ENCODE measurements at places on chromosomes 7 and 10.

DNA sequence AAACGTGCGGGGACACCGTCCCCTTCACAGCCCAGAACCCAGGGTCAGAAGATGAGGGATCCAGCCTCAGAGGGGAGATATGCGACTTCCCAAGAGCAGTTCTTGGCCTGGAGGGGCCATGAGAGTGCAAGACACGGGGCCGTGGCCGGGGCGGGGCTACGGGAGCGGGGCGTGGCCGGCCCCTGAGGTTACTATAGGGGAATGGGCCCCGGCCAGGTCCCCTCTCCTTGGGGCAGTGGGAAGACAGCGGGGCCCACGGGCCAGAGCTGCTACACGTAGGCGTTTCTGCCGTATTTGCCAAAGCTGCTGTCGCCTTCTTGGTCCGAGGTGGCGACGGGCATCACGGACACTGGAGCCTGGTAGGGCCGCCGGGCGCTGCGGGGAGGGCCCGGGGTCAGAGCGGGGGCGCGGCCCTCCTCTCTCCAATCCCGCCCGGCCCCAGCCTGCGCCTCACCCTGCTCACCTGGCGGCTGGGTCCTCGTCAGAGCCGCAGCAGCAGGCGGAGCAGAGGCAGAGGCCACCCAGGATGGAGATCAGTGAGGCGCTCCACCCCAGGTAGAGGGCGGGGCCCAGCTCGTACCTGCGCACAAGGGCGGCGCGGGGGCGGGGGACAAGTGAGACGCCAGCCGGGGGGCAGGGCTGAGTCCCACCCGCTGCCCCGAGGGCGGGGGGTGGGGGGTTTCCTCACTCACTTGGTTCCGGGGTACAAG lies 5.3 kb downstream of the CLDN15 start:
- peak; percentile 87 for DNase-seq

- DNase-seq, result no peak
These were observed 10.5 kb upstream of the GUSB start for GRCh38 chr7:65992526-65992925.

DNA sequence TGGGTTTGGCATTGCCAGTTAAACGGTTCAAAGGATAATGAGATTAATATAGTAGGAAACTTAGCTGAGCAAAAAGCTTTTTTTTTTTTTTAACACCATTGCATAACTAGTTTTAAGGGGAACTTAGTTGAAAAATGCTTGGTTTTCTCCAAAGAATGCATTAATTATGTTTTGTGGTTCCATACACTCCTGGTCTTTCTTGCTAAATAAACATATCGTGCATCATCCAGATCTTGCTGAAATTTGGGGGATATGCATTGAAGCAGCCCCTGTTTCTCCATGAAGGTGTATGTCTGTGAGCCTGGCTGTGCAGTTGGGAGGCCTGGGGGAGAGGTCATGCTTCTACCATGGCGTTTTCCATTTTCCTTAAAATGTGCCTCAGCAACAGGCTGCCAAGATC lies 558.2 kb upstream of the GALNT17 start:
- DNase-seq, result no peak

DNA sequence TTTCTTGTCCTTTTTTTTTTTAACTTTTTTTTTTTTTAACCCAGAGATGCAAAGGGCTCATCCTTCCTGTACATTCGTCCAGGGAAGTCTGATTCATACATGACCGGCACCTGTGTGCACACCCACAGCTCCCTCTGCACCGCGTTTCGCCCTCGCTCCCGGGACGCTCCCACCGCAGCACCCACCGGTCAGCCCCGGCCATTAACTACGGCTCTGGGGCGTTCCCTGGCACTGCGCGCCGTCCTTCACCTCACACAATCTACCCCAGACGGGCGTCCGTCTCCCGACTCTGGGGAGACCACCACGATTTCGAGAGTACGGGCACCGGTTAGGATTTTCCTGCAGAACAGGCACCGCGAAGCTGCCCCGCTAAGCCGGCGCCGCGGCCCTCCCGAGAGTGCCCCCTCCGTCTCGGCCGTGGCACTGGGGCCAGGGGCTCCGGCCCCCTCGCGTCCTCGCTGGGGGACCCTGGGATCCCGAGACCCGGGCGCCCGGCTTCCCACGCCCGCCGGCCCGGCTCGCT lies 452 bp downstream of the ATE1 start:
- peak; percentile 84 for DNase-seq

DNA sequence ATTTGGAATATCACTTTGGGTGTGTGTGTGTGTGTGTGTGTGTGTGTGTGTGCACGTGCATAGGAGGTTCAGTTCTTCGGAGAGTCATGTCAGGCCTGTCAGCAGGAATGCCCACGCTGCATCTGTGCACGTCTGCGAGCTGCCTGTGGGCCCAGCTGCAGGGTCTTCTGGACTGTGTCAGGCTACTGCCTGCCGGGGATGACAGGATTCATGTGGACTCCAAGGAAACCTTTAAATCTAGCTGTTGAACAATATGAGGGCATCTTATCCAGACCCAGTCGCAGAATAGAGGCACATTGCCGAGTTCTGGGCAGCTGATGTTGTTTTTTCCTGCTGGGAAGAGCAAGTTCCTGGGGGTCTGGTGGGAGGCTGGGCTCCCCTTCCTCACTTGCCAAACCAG lies 19.0 kb downstream of the AQP1 start:
- DNase-seq, result peak; percentile 35

- DNase-seq, result no peak
These were observed 42.6 kb downstream of the ZNF503 start for GRCh38 chr10:75358835-75359421.

DNA sequence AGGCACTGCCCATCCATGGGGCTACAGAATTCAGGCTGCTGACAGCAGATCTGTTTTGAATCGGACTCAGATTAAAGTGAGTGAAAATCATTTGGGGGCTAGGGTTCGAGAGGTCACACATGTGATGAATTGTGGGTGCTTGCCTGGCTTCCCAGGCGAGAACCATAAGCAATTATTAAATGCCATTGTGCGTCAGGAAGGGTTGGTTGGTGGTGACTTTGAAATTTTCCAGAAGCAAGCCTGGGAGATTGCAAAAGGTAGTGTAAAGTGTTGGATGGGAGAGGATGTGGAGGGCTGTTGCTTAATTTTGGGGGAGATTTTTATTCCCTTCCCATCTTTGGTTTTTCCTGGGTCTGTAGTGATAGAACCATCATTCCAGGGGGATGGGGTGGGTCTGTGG lies 34.6 kb downstream of the LRMDA start:
- no peak for DNase-seq

DNA sequence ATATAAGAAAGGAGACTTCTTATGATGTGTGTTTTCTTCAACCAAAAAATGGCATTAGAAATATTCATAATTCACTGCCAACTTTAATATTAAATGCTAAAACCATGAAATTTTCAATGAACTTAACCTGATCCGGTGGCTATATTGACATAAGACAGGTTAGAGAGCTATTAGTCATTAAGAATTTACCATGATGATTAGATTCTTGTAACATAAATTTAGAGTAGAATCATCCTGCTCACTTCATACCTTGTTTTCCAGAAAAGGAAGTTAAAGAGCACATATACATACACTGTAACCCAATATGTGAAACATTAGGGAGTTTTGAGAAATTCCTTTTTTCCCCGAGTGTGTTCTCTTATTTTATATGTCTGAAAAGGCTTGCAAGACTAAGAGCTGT lies 430.3 kb upstream of the SEMA3A start:
- no peak for DNase-seq

GRCh38 chr7:37832194-37832593 lies 16.2 kb upstream of the NME8 start:
- DNase-seq, result no peak

DNA sequence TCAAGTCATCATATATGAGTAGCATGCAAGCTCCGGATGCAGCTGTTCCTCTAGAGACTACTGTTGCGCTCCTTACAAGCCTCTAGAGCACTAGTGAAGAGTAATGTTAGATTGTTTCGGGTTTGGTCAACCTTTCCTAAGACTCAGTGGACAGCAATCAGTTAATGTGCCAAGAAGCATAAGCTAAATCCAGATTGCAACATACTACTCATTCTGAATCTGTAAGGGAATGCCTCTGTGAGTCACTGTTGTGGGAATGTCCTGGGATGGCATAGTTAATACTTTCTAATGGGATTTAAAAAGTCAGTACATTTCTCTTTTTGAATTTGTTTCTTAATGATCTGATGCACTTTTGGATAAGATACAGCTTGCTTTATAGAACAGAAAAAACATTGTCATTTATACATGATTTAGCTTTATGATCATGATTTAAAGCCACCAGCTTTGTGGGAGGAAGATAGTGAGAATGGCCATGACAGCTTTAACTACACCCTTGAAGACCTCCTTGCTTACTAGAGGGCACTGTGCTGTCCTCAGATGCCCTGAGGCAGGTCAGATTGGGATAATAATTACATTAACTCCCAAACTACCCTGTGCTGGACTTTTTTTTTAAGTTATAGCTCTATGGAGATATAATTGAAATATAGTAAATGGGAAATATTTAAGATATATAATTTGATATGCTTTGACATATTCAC lies 138.4 kb downstream of the SDK1 start:
- DNase-seq, result no peak

DNA sequence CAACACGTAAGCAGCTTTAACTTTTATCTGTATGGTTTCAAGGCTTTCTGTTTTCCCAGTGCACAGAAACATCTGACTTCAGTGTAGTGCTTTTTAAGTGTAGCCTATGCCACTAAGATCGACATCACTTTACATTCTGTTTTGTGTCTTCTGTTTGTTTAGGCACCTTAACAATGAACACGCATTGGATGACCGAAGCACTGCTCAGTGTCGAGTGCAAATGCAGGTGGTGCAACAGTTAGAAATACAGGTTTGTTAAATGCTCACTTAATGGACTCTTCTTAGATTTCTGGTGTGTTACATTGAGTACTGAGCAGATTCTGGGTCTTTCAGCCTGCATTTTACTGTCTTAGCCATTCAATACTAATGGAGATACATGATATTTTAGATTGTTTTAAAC lies 237.4 kb downstream of the FOXP2 start:
- no peak for DNase-seq

GRCh38 chr10:126663328-126663727 lies 7.2 kb downstream of the C10orf90 start:
- no peak for DNase-seq

DNA sequence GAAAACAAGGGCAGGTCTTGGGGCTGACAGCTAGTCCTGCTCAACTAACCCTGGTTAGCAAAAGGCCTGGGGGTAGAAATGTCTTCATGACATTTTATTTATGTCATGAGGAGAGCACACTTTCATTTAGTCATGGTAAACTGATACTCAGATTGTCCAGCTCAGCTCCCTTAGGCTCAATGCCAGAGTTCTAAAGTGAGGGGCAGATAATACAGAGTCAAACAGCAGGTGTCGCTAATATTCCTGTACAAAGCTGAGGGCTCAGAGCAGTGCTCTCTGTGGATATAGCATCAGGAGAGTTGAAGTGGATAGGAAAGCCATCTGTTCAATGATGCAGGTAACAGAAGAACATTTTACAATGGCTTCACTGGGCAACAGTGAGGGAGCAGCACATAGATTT lies 26.8 kb upstream of the CALCR start:
- no peak for DNase-seq

GRCh38 chr7:28509251-28510025 lies 97.1 kb downstream of the CREB5 start:
- no peak for DNase-seq

GRCh38 chr10:48399056-48399541 lies 92.6 kb downstream of the MAPK8 start:
- peak; percentile 78 for DNase-seq

GRCh38 chr7:80536426-80536825 lies 24.6 kb upstream of the GNAT3 start:
- no peak for DNase-seq

DNA sequence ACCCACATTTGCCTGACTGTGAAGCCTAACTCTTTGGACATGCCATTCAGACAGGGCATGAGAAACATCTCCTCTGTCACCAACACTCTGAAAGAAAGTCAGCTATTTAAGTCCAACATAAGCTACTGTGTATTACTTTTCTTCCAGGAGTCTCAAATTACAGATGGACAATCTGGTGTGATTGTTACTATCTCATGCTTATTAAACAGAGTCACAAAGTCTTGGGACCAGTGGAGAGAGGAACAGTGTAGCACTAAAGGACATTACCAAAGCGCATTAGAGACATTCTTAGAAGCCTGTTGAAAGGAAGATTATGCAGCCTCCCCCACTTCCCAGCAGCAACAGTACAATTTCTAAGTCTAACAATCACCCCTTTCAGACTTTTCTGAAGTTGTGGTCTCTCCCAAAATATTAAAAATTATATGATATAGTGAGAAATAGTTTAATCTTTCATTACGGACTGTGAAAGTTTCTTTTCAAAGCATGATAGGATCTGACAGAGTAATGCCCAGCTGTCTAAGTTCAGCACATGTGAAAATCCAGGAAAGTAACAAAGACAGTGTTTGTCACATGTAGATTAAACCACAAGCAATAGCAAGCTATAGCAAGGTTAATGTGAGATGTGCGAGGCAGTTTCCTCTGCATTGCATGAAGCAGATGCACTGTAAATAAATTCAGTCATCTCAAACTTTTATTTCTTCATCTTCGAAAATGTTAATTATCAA lies 280.9 kb upstream of the FZD8 start:
- no peak for DNase-seq

- no peak for DNase-seq
These were observed 253.1 kb upstream of the SHH start for GRCh38 chr7:156065400-156065799.

GRCh38 chr7:107045980-107046379 lies 1.5 kb downstream of the PRKAR2B start:
- DNase-seq, result no peak

DNA sequence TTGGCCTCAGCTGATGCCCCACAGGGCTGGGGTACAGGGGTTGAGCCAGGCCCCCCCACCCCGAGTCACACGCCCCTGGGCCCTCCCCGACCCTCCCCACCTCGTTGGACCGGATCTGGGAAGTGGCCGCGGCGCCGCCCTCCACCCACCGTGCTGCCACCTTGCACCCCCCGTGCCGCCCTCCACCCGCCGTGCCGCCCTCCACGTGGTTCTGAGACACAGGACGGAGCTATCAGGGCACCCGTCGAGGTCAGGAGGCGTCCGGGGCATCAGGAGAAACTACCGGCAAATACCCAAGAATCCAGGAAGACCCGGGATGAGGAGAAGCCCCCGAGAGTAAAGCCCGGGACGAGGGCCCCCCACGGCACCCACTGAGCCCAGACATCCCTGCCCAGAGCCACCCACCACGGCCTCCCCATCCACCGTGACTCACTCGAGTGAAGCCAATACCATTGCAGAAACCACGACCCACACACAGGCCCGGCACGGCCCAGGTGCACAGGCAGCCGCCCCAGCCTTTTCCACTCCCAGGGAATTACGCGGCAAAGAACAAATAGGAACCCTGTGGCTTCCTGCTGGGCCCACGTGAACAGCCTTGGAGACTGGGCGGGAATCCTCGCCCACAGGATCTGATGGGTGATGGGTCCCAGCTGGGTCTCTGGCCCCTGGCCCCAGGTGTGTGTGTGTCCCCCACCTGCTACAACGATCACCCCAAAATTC lies 34.0 kb downstream of the ADAP1 start:
- DNase-seq, result no peak

GRCh38 chr10:106761906-106762305 lies 402.6 kb downstream of the SORCS1 start:
- no peak for DNase-seq
